ENCODE measurements at places on chromosomes 13 and 19.
A peak's percentile ranks its signal among the peaks of the same experiment; 100 is the strongest.

DNA sequence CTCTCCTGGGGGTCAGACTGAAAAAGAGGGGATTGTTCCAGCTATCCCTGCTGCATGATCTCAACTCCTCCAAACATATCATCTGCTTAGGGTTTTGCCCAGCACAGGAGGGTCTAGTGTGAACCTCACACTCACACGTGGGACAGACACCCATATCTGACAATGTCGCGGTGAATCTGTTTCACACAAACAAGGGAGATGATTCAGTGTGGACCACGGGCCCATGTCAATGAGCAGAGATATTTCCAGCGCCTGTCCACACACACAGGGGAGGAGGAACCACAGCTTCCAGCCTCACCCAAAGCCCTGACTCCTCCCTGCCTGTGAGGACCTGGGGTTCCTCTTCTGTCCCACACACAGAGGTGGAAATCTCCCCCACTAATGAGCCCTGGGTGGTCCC is 29.6 kb upstream of the KIR3DL3 start:
- no peak for DNase-seq

- DNase-seq = no peak
These were observed 3.9 kb upstream of the ZNF135 start for GRCh38 chr19:58054901-58055874.

DNA sequence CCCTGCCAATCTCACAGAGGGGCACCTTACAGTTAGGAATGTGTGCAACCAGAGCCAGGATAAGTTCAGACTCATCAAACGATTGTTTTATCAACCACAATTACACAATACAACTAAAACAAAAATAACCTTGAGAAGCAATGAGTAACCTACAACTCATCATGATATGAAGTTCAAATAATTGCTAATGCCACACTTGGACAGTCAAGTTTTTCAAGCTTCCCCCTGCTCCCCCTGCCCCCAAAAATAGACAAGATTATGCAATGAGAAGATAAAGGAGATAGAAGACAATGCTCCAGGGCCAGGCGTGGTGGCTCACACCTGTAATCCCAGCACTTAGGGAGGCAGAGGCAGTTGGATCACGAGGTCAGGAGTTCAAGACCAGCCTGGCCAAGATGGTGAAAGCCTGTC is 13.6 kb upstream of the KPNA3 start:
- no peak for DNase-seq

DNA sequence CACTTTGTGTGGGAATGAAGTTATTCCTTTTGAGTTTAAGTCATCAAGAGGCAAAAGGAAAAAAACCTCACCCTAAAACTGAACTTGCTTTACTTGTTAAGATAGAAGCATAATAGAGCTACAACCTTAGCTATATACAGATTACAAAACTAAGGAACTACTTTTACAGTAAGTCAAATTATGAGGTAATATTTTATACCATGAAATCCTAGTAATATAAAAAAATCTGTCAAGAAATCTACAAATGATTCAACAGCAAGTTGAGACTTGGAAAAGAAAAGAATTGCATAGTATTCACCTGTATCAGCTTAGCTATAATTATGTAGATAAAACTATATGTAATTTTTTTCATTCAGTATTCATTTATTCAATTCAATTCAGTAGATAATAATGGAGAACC is 335.3 kb downstream of the KLF5 start:
- DNase-seq = no peak

DNA sequence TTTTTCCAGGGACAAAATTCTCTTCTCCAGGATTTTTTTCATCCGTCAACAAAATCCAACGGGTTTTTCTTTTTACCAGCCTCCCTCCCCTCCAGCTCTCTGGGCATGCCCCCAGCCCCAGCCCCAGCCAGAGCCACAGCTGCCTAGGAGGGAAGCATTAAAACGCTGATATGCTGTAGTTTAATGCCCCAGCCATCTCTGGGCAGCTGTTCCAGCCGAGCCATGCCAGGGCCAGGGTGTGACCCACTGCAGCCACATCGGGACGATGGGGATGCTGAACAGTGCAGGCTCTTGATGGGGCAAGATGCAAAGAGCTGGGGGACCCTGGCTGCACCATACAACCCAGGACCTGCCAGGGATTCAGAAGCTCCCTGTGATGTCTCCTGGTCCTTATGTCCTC is 32.1 kb downstream of the TSHZ3 start:
- no peak for DNase-seq

GRCh38 chr13:74288361-74288911 is 154.2 kb upstream of the KLF12 start:
- DNase-seq = peak; percentile 30

GRCh38 chr19:41431426-41432386 is 4.5 kb upstream of the B3GNT8 start:
- peak; percentile 35 for DNase-seq

- DNase-seq = no peak
These were observed 83.8 kb downstream of the LNX2 start for GRCh38 chr13:27536361-27537101.

- no peak for DNase-seq
These were observed 83.2 kb downstream of the CCNA1 start for GRCh38 chr13:36515466-36515865.

GRCh38 chr19:54136086-54136863 is 1.3 kb upstream of the CNOT3 start:
- no peak for DNase-seq

DNA sequence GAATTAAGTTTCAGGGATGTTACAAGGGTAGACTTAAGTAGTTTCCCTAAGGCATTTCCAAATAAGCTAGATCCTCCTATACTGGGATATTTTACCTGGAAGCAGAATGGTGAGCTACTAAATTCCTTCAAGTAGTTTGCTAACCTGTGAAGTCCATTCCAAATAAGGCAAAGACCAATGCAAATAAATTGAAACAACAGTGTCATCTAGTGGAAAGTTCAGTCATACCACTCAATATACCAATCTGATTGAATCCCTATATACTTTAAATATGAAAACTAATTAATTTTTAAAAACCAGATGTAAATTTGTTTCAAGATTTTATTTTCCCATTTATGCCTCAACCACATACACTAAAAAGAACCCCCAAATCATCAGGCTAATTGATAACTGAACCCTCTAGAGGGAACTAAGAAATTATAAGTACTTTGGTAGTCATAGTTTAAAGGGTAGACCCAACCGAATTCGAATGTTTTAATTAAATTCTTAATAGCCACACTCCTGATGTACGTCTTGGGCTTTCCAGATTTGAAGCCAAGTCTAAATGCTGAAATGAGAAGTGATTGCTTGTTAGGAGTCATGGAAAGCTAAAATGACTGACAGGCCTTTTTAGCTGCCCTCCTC is 223.7 kb downstream of the TBC1D4 start:
- peak; percentile 27 for DNase-seq

- DNase-seq = no peak
These were observed 15.7 kb downstream of the CCDC124 start for GRCh38 chr19:17948514-17948900.

DNA sequence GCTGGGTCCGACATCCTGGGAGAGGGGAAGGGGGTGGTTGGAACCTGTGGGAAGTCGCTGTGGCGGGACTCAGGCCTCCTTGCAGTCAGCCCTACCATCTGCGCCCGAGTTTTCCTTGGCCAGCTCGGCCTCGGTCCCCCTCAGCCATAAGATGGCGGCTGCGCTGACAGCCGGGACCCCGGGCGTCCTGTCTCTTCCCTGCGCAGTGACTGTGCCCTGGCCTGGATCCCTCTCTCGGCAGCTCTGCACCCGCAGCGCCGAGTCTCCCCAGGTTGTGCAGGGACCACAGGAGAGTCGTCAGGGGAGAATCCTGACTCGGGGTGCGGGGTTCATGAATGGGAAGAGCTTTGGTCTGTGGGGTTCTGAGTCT is 345 bp downstream of the ZNF257 start:
- no peak for DNase-seq

GRCh38 chr19:33163481-33163880 is 30.6 kb upstream of the LRP3 start:
- DNase-seq = no peak

GRCh38 chr13:45413826-45414307 is 4.3 kb downstream of the SLC25A30 start:
- no peak for DNase-seq

DNA sequence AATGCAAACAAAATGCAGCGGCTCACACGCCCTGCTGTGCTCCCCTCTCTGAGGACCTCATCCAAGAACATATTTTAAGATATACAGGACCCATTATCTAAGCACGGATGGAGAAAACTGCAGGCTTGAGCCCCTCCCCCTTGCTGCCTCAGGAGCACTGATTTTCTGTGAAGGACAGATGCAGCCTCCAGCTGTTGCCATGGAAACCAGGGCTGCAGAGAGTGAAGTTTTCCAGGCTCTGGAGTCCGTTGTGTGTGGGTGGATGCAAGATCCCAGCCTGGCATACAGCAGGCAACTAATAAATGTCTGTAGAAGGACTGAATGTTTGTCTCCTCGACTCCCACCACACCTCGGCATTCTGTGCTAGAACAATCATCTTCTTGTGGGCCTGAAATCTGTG is 105.6 kb upstream of the PEG3 start:
- no peak for DNase-seq

DNA sequence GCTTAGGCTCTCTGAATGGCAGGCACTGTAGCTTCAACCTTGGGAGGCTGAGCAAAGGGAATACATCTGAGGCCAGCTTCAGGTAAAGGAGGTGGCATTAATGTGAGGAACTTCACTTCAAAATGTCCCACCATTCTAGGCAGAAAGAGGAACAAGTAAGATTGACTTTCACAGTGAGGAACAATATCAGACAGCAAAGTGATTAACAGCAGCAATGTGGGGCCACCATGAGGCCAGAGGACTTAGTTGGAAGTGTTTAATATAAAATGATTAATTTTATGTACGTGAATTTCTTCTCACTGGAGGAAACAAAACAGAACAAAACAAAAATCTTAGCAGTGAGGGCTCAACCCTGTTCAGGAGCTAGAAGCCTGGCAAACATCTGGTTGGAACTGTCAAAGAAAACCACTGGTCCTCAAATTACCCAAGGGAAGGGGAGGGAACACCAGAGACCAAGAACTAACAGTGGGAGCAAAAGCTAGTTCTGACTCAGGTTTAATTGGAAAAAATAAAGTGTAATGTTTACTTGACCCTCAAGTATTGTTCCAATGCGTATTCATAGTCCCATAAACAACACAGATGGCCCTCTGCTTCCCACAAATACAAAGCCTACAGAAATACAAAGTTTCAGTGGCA is 43.9 kb upstream of the FRY start:
- DNase-seq = peak; percentile 6

- no peak for DNase-seq
These were observed 838 bp upstream of the SNRNP70 start for GRCh38 chr19:49084206-49085019.

GRCh38 chr13:23744315-23744714 is 144.9 kb downstream of the MIPEP start:
- DNase-seq = no peak

DNA sequence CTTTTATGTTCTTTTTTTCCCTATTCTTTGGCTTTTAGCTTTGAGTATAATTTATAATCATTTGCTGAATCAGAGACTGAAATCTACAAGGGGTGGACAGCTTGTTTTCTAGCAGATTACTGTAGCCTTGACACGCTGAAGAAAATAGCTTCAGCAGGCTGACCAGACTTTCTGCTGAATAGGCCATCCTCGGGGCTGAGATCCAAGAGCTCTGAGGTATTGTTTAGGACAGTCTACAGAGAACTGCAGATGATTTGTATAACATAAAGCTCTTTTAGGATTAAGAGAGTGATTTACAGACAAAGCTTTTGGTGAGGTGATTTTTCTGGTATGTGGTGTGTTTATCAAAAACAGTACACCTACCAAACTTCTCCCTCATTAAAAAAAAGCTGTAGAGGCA is 16.8 kb downstream of the POLR1D start:
- DNase-seq = no peak

DNA sequence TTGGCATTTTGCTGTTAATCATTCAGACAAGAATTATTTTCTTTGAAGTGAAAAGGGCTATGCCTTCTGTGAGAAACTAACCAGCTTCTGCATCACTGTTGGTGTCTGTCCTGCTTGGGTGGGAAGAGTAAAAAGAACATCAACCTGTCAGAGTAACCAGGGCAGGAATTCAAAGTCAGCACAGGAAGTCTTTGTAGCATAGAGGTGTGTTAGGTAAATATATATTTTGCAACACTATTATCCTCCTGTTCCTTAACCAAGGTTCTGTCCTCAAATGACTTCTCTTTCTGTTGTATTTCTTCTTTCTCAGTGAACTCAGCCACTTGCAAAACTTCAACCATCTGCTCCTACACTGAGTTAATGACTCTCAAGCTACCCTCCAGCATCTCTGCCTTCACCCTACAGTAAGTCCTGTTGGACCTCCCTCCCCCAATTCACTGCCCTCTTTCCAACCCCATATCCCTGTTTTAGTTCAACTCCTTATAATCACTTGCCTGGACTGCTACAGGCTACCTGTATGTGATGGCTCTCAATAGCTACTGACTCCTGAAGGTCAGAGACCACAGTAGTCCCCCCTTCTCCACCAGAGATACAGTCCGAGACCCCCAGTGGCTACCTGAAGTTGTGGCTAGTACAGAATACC is 49.9 kb downstream of the SMAD9 start:
- no peak for DNase-seq

DNA sequence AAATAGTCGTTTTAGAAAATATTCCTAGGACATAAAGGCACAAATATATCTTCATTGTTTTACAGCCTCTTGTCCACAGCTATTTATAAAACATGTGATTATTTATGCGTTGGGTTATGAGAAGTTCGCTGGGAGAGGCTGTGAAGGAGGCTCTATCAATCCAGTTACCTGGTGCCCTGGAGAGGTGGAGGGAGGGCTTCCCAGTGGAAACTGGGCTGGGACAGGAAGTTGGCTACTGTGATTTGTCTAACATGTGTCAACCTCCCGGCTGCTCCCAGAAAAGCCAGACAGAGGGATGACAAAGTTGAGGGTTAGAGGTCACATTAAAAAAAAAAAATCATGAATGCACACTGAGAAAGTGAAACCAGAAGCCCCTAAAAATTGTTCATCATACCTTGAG is 346.5 kb downstream of the ZNF536 start:
- DNase-seq = no peak

DNA sequence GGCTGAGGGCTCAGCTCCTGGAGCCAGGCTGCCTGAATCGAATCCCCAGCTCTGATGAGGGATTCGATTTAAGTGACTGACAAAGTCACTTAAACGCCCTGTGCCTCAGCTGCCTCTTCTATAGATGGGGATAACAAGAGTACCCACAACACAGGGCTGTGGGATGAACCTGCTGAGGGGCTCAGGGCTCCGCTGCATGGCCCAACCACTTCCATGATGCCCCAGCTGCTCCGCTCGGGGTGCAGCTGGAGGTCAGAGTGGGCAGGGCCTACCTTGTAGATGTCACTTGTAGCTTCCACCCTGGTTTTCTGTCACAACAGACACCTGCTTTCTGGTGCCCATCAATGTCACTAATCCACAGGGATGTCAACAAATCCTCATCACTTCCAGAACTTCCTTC is 39.2 kb downstream of the STK24 start:
- no peak for DNase-seq

GRCh38 chr13:95763601-95764000 is 86.7 kb downstream of the DNAJC3 start:
- no peak for DNase-seq

All from CD4-positive, alpha-beta T cell treated with Interleukin-21 for 1 hour (primary cell).